Smooth muscle cell of the coronary artery (primary cell): ENCODE measurements at places on chromosomes 5 and 9. TPM values are rescaled to one million over a fixed set of nuclear protein-coding genes. Genes with fewer than 3 reads are reported as not detected.

ARL14EPL gene
- total RNA-seq, result not detected in 2 replicates

GMCL2 gene
- total RNA-seq, result not detected in 2 replicates

NRG2 gene
- total RNA-seq, result 0.15 and 1.6 TPM in 2 replicates

OGN gene
- 0.90 and 2.1 TPM in 2 replicates for total RNA-seq

FAM221B gene
- not detected in 2 replicates for total RNA-seq

PCDHGB3 gene
- total RNA-seq, result 3.5 and 5.6 TPM in 2 replicates

TXNDC8 gene
- total RNA-seq, result not detected in 2 replicates

RASEF gene
- 0.30 and 0.70 TPM in 2 replicates for total RNA-seq

DMRT2 gene
- 0.23 and 0.45 TPM in 2 replicates for total RNA-seq

PCDHA8 gene
- total RNA-seq, result under 0.01 and 0.47 TPM in 2 replicates

TAL2 gene
- 0.23 TPM in 1 of 2 replicates, not detected in the other for total RNA-seq
